ENCODE measurements at places on chromosomes 16 and 17.

GRCh38 chr16:28923652-28924398 lies 1.2 kb downstream of the RABEP2 start:
- peak; percentile 30 for DNase-seq

DNA sequence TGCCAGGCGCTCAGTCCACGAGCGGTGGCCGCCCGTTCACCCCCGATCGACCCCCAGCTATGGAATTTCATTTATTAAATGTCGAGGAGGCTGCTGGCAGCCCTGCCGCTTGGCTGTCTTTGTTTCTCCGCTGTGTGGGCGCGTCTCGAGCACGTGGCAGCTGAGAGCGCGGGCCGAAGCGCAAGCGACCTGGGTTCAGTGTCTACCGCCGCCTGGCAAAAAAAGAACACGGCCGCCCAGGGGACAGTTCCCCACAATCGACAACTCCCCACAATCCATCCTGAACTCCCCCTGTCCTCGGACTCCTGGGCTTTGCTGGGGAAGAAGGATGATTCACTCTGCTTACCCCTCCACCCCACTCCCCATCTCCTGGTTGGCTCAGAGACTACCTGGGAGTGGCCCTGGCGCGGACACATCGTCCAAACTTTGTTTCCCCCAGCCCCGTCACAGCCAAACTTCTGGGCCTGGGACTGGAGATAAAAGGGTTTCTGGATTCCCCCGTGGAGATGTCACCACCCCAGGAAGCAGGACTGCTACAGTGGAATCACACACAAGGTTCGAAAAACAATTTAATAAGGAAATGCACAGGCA lies 1.7 kb upstream of the ANKRD13B start:
- no peak for DNase-seq

DNA sequence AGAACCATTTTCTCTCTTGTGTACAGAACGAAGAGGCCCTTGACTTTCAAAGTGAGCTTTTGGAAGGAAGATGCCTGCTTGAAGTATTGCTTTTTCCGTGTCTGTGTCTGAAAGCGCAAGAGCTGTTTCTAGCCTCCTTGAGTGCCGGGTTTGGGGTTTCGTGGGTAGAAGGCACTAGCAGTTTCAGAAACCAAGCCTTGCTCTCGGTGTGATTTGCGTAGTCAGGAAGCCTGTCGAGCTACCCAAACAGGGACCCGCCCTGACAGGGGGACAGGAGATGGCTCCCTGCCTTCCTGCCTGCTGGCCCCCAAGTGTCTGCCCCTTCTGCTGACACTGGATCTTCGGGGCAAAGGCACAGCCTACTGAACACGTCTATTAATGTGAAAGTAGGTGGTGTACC lies 322.0 kb downstream of the MAF start:
- DNase-seq: no peak

DNA sequence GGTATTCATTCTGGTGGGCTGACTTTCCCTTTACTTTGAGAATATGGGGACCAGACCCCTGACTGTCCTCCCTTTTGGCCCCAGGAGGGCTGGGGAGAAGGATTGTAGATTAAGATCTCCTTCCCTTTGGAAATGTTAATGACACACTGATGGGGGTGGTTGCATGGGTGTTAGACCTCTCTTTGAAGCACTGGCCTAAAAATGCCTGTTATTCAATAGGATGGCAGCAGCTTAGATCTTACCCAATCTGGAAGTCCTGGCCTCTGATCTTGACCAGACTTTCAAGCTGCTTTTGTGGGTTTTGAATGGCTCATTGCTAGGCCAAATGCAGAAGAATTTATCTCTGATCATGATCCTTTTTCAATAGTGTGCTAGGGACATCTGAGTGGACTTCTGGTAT lies 25.7 kb downstream of the MAP3K3 start:
- no peak for DNase-seq

- DNase-seq: no peak
These were observed 10.2 kb upstream of the NATD1 start for GRCh38 chr17:21263376-21263775.

- DNase-seq: no peak
These were observed 46.7 kb downstream of the WNT3 start for GRCh38 chr17:46771561-46772474.

DNA sequence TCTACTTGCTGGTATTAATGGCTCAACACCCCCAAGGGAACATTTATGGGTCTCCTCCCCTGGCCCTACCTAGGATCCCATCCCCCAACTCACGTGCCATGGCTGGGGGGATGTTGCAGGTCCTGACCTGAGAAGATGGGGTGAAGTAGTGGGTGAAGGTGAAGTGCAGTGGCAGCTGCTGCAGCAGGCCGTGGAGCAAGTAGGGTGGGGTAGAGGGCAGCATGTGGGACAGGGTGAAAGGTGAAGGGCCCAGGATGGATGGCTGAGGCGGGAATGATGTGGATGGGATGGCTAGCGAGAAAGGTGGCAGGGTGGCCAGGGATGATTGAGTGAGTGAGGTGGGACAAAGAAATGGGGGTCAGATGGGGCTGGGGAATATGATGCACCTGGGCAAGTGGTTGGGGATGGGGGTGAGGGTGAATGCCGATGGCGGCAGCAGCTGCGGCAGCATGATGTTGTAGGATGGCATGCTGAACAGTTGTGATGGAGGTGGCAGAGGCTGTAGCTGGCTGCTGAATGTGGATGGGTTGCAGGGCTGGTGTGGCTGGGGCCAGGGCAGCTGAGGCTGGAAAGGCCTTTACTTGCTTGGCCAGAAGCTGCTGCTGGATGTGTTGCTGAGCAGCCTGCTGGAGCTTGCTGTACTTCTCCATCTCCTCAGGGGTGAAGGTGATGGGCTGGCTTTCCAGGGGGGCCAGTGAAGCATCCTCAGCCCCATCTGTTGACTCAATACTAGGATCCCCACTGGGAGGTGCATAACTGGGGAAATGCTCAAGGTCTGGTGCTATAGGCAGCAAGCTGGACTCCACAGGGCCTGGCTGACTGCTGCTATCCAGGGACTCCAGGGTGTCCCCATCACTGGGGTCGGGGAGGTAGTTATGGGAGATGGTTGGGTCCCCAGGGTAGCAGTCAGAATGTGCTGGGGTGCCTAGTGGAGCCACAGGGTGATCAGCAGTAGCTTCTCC lies 8.3 kb upstream of the ITGA2B start:
- no peak for DNase-seq

GRCh38 chr16:66903544-66904427 lies 14.9 kb downstream of the CDH16 start:
- DNase-seq: no peak

DNA sequence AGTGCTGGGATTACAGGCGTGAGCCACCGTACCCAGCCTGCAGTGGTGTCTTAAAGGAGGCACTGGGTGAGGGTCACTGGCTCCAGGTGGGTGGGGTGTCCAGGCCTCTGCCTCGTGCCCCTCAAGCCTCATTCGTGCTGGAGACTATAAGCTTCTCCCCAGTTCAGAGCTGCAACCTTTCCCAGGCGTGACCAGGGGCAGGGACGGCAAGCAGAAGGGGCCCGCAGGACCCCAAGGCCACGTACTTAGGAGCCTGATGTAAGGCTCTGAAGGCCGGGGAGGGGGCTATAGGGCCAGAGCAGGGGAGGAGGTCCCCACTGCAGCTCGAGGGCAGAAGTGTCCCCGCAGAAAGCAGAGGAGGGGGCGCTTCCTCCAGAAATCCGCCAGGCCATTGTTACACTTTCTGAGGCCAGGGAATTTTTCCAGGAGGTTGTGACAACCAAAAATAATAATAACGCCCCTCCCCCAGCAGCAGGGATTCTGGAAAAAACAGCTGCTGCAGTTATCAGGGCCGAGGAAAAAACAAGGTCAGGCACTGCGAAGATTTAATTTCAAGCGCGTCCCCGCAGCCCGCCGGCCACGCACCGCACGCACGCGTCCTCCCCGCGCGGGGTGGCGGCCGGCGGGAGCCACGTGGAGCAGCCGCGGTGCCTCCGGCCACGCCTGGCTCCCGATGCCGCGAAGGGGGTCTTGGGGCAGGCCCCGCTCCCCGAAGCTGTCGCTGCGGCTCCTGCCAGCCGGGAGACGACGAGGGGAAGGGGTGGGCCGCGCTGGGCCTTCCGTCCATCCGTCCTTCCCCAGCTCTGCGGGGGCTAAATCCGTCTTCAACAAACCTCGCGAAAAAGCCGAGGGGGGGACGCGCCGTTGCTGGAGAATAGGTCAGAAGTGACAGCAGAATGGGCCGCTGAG lies 45.8 kb upstream of the SLC38A10 start:
- DNase-seq: no peak

- no peak for DNase-seq
These were observed 99.8 kb downstream of the CPPED1 start for GRCh38 chr16:12703935-12704334.

DNA sequence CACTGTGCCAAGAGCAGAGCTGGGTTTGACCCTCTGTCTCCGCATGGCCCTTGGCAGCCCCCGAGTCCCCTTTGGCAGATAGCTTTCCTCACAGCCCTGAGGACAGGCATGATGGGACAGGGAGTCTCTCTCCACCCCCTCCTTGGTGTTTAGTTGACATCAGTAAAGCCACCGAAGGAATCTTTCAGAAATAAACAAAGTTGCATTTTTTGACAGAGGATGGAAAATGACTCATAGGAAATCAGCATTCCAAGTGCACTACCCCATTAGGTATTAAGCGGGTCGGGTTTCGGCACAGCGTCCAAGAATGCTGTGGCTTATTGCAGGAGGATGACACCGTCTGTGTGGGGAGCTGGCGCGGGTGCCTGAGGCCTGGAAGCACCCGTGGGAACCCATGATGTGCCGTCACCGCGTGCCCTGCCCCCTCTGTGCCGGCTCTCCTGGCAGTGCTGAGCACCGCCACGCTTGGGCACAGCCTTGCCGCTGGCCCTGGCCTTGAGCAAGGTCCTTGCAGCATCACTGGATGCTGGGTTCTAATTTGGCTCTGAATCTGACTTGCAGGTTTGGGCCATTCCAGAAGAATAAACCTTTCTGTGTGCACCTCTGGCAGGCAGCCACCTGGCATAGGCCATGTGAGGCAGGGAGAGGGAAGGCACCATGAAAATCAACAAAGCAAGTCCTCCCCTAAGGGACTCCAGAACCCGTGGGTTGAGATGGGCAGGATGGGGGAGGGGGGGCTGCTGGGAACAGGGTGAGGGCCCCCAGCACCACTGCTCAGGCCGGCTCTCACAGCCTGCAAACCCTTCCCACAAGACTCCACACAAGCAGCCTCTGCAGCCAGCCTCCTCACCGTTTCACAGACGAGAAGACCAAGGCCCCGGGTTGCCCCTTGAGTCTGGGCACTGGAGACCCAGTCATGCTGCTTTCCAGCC lies 50.5 kb upstream of the ZNF469 start:
- no peak for DNase-seq

- DNase-seq: no peak
These were observed 8.2 kb downstream of the TUFM start for GRCh38 chr16:28837672-28838557.

GRCh38 chr16:19598805-19599510 lies 43.5 kb downstream of the VPS35L start:
- no peak for DNase-seq

DNA sequence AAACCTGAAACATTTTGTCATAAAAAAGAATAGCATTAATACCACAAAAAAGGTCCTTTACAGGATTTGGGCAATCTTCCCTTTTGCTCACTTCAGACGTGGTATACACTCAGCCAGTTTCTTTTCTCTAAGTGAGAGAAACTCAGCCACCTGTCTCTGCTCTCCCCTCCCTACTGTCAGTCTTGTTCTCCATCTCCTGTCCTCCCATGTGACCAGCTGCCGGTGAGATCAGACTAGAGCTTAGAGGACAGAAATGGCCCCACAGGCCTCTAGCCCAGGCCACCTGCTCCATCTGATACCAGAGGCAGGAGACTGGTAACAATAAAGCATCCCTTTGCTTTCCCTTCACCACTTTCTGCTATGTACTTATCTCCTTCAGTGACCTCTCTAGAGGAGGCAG lies 34.9 kb downstream of the CMC2 start:
- no peak for DNase-seq

Measured in HL-60 (cell line).